ENCODE measurements at places on chromosomes 3 and 15.

DNA sequence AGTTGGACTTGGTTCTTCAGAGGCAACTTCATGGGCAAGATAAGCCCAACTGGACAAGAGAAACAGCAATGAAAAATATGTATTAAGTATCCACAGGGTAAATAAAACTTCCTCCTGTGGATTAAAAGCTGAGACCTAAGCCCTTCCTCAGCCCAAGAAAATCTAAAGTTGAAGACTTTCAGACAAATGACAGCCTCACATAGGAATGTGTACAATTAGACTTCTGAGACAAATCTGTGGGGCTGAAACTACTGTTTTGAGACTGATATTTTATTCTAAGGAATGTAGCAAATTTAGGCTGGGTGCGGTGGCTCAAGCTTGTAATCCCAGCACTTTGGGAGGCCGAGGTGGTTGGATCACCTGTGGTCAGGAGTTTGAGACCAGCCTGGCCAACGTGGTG is 74.2 kb upstream of the IL12A start:
- peak; percentile 59 for DNase-seq

- DNase-seq: no peak
Observed at GRCh38 chr15:74504418-74504817, 36.6 kb upstream of the ARID3B start.

DNA sequence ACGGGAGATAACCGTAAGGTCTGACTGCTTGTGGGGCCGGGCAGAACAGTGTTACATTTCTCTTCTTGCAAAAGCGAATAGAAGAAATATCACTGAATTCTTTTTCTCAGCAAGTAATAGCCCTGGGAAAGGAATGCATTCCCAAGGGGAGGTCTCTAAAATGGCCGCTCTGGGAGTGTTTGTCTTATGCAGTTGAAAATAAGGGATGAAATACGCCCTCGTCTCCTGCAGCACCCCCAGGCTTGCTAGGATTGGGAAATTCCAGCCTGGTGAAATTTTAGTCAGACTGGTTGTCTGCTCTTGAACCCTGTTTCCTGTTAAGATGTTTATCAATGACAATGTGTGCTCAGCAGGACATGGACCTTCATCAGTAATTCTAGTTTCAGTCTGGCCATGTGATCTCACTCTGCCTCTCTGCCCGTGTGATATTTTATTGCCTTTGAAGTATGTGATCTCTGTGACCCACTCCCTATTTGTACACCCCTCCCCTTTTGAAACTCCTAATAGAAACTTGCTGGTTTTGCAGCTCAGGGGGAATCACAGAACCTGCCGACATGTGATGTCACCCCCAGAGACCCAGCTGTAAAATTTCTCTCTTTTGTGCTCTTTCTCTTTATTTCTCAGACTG is 715.6 kb downstream of the ROBO1 start:
- no peak for DNase-seq

DNA sequence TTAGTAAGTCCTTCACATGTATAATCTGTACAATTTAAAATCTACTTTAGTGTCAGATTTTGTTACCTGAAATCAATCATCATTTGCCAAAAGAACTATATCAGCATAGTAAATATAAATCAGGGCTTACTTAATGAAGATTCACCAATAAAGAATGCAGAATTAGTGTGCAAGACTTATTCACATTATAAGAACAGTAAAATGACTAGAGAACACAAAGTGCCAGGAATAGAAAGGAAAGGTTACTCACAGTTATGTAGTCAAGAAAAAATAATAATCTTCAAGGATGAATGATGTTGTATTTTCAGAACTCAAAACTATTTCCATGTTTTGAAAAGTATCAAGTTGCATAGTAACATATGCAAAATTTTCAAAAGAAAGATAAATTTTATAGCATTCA is 891.9 kb downstream of the ROBO1 start:
- no peak for DNase-seq

DNA sequence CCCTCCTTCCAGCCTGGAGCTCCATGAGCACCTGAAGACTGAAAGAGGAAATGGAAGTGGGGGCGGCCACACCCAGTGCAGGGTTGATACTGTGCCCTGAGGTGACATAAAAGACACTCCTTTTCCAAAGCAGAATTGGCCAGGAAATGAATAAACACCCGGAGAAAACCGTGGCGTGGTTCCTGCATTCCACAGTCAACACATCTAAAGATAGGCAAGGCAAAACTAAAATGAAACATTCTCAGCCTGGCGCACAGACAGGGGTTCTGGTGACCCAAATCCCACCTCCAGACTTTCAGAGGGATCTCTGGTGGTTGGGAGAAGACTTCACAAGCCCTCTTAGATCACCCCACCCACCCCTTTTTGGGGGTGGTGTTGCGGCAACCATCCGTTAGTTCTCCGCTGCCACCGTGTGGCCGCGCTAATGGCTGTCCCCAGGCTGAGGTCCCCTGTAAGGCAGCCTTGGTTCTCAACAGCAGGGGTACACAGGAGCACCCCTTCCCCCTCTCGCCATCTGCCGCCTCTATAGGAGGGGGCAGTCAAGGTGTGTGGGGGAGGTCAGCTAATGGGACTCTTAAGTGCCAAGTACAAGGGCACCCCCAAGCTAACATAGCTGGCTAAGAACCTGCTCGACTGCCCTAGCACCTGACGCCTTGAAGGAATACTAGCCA is 2.5 kb upstream of the MST1R start:
- DNase-seq: peak; percentile 38

All from fibroblast of skin of abdomen (primary cell).